ENCODE measurements at places on chromosomes 4 and X.
A peak's percentile ranks its signal among the peaks of the same experiment; 100 is the strongest.

- no peak for DNase-seq
These were observed 67.6 kb downstream of the EIF4E start for GRCh38 chr4:98861100-98861884.

DNA sequence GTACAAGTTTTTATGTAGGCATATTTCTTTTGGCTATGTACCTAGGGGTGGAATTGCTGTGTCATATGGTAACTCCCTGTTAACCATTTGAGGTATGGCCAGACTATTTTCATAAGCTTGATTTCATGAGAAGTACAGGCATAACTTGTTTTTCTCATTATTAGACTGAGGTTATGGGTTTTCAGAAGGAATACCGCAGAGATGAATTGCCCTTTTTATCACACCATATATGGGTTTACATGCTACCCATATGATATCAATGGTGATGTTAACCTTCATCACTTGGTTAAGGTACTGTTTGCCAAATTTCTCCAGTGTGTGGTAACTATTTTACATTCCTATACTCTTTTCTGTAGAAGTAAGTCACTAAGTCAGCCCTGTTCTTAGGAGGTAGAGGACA lies 23.5 kb downstream of the RAB40A start:
- DNase-seq = no peak

DNA sequence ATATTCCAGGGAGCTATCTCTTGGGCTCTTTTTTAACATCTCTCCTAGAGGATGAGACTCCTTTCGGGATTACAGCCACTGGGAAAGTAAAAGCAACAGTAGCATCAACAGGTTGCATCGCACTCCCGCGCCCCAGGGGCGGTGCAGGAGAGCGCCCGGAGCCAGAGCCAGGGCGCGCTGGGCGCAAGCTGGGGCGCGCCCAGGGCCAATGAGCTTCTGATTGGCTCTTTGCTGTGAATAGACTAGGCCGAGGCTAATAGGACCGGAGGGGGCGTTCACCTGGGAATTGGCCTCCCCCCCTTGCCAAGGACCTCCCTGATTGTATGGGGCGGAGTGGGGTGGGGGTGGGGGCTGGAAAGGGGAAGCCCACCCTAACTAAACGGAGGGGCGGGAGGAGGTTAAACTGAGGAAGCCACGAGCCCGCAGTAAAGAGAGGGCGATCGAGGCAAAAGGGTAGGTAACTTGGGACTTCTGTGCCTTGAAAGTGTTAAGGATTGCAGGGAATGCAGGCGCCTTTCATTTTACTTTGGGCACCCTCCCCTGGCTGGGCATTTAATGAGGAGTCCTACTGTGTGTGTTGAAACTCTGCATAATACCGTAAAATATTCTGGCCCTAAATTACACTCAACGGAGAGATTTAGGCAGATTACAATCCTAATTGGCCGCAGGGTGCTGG lies 1.1 kb upstream of the ATOH1 start:
- DNase-seq = no peak

- no peak for DNase-seq
These were observed 639 bp upstream of the PRDM5 start for GRCh38 chr4:120923207-120923522.

DNA sequence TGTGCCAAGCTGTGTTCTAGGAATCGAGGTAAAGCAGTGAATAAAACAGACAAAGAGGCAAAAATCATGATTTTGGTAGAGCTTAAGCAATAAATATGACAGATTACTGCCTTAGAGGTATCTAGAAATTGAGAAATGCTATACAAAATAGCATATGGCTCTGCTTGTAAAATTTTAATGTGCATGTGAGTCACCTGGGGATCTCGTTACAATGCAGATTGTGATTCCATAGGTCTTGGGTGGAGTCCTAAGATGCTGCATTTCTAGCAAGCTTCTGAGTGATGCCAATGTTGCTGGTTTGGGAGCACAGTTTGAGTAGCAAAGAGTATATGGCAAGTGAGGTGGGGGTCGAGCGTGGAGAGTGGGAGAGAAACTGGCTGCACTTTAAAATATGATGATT lies 697.3 kb upstream of the MAGEB2 start:
- DNase-seq = no peak

- no peak for DNase-seq
These were observed 138.6 kb downstream of the AFF1 start for GRCh38 chr4:87073199-87074120.

GRCh38 chr4:33649015-33649414 lies 2595.3 kb downstream of the ARAP2 start:
- peak; percentile 22 for DNase-seq

DNA sequence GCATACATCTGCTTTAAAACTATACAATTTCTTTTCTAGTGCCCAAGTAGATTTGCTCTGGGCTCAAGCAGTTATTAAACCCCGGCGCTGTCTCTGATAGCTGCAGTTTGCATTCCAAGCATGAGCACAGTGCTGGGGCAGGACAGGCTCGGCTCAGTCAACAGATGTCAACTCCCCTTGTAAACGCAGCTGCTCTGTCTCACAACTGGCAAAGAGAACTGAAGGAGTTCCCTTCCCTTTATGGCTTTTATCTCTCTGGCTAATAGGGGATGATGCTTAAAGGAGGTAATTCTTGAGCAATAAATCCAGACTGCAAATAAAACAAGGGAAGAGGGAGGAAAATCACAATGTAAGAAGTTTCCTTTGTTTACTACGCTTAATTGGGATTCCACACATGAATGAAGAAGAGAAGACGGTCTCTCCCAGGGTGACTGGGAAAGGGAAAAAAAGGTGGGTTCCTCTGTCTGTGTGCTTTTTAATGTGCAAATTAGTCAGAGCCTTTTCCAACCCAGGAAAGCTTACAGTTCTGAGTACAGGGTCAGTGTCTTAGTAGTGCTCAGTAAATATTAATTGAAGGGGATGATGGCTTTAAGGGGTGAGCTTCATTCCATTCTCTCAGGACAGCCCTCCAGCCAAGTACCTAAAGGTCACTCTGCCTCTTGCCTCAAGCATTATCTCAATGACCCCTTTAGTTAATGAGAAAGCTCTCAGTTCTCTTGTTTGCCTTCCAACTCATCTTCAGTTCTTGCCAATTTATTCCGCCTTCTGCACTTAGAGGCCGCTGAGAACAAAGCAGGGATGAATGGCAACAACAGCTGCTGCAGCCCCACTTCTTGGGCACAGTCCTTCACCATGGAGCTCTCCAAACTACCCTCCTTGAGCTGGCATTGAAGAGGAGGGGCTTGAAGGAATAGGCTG lies 155.7 kb upstream of the JADE1 start:
- no peak for DNase-seq

- DNase-seq = no peak
These were observed 12.9 kb upstream of the IL13RA1 start for GRCh38 chrX:118714521-118714920.

DNA sequence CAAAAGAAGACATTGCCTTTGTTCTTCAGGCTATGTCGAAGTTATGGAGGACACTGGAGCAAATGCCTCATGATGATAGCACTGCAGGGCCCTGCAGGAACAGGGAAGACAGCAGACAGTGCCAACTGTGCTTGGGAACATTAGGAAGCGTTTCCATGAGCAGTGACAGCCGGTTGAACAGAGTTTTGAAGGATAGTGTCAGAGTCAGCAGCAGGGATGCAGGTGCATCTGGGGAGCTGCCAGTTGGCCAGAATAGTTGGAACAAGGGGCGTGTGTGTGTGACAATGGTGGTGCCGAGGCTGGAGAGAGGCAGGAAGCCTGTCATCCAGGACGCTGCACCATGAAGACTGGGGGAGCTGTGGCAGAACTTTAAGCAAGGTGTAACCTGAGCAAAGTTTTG lies 88.6 kb downstream of the SHROOM3 start:
- no peak for DNase-seq

DNA sequence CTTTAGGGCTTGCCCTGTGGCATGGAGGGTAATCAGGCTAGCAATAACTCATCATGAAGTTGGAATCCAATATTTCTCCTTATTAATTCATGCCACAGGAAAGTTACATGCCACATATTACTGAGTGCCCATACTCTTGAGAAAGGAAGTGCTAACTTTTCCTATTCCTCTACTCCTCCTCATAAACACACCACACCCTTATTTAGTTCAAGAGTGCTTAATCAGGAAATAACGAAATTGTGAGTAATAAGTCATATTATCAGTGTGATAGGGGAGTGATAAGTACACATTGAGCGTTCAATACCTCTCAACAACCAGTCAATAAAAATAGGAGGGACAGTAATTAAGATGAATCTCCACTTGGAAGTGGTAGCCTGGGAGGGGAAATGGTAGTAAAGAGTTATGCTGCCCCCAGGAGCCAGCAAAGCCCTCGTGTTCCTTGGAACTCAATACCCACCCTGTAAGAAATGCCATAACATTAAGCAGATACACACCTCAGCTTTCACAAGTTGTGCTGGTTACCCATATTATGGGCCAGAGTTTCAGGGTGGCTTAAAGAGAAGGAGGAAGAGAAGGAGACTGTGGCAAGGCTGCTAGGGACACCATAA lies 410.0 kb upstream of the NR3C2 start:
- no peak for DNase-seq

DNA sequence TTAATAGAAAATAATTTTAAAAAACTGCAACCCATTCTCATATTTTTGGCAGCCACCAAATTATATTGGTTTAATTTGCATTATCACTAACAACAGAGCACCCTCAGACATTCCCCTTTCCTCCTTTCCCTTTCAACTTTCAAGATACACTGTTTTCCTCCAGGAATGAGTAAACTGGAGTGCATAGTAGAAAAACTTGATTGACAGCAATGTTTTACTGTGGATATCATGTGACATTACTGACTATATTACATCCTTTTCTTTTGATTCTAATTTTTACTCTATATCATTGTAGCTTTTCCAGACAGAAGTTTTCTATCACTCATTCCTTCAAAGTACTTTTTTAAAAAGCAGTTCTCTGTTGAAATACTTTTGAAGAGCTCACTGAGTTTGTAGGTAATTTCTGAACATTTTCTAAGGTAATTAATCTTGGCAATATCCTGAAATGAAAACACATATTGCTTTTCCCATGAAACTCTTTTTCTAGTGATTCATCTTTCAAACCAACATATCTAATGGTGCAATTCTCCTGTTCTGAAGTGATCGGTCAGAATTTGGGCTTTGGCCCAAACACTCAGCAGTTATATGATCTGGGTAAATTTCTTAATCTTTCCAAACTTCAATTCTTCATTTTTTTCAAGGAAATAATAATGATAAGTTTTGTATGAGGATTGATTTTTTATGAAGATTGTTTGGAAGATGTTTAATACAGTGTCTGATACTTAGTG lies 920.4 kb upstream of the EPHA5 start:
- DNase-seq = no peak

- DNase-seq = peak; percentile 70
These were observed 105.4 kb downstream of the TMEM144 start for GRCh38 chr4:158315706-158316105.

DNA sequence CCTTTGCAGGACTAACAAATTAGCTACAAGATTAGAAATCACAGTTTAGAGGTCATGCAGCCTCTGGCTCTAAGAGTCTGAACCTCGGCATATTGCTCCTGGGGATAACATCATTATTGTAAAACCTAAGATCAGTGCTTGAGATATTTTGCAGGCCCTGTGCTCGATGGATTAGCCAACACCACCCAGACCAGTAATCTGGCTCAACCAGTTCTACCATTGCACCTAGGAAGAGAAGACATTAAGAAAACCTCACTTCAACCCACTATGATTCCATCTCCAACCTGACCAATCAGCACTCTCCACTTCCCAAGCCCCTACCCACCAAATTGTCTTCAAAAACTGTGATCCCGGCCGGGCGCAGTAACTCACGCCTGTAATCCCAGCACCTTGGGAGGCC lies 43.6 kb downstream of the WFS1 start:
- DNase-seq = no peak

DNA sequence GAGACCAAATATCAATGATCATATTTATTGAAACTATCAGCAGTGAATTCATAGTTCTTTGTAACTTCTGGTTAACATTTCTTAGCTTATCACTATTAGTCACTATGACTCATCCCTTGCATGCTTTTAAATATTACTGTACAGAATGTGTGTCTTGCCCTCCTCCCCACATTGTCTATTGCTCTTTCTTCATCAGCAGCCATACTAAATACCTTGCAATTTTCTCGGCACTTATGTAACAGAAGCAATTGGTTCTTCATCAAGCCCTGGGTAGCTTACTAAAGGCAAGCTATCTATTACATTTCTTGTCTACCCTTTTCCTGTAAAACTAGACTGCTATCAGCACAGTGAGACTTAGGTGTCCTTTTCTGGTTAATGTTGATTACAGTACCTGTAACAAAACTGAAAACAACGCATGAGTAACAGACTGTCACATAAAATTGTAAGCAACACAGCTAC lies 8.2 kb downstream of the KLHL4 start:
- DNase-seq = peak; percentile 21
